Fibroblast of skin of scalp (primary cell): ENCODE measurements at places on chromosomes 3 and 15.

GRCh38 chr15:36110659-36110993 is 468.8 kb upstream of the CDIN1 start:
- DNase-seq = no peak

DNA sequence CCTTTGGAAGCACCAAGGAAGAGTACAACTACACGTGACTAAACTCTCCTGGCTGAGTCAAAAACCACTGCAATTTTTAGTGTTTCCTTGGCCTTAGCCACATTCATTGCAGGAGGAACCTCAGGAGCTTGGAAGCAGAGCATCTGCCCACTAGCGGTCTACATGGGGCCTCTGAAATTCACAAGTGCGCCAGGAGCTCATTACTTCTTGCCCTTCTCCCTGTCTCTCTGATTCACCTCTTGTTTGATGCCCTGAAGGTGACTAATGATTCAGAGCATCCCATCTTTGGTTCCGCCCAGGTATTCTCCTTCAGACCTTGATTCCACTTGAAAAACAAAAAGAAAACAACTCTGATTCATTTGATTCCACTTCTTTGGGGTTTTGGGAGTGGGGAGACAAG is 201.1 kb upstream of the LPP start:
- DNase-seq = no peak

DNA sequence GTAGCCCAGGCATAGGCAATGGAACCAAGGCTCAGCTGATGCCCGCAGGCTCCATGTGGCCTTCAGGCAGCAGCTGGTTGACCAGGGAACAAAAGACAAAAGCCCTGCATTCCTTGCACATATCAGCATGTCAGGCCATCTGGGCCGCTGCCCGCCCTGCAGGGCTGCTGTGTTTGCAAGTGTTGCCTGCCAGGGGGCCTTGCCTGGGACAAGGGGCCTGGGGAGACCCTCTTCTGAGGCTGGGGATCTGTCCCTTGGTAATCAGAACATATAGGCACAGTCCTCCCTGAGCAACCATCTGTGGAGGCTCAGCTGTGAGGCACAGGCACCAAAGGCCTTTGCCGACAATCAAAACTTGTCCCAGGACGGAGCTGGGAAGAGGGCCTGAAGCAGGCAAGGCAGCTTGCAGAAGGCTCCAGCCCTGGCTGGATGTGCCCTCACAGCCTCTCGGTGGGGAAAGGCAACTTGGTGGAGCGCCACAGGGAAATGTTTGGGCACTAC is 138.2 kb downstream of the TPRA1 start:
- DNase-seq = no peak

GRCh38 chr15:98856532-98856907 is 151.1 kb downstream of the PGPEP1L start:
- DNase-seq = peak; percentile 96

DNA sequence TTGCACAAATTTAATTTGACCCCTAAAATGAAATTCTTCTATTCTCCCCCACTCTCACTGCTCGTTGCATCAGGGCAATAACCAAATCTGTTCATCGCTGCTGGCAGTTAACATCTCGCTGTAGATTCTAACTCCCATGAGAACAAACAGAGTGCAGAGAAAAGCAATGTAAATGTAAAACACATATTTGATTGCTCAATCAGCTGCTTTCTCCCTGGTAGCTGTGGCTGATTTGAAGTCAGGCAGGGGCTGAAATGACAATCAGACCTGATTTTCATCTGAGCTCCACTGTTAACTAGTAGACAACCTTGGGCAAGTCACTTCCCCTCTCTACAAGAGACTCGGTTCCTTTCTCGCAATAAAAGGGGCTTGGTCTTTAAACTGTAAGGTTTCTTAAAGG is 119.8 kb upstream of the CPNE4 start:
- DNase-seq = no peak

DNA sequence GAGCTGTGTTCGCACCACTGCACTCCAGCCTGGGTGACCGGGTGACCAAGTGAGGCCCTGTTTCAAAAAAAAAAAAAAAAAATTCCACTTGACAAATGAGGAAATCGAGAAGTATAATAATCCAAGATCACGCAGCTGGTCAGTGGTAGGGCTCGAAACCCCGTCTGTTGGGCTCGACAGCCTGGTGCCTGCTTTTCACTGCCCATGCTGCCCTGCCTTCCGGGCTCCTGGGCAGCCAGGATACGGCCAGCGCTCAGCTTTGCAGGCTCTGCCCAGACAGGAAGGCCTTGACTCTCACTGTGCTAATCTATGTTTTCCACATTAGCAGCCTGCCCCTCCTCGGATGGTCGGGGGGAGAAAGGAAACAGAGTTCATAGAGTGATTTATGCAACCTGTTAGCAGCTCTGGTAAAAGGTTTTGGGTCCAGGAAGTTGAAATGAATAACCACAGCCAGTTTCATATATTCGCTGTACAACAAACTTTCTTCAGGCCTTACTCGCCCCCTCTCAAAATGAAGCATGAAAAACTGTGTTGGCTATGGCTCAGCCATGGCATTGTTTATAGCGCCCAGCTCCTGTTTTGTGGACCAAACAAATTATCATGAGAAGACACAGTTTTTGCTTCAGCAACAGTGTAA is 108.8 kb downstream of the XXYLT1 start:
- DNase-seq = no peak

- peak; percentile 2 for DNase-seq
These were observed 46.8 kb downstream of the KBTBD8 start for GRCh38 chr3:67044955-67045354.

- no peak for DNase-seq
These were observed 12.5 kb downstream of the PLOD2 start for GRCh38 chr3:146148468-146148931.

DNA sequence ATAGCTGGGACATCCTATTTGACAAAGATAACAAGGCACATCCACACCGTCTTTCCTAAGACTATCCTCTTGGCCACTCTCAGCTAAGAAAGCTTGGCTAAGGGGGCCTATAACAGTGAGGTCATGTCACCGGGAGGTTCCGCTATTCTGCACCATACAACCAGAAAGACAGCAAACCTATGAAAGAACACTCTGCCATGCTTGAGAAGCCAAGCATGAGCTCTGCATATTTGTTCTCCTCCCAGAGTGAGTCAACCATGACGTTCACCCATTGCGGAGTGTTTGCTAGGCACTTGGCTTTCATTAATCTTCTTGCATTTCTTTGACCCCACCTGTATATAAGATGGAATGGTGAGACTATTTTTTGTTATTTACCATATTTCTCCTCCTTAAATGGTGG is 141.2 kb downstream of the GMNC start:
- no peak for DNase-seq

GRCh38 chr3:72041076-72041475 is 256.1 kb upstream of the PROK2 start:
- DNase-seq = no peak

- DNase-seq = no peak
These were observed 299.3 kb downstream of the SLC9A9 start for GRCh38 chr3:143548861-143549497.

GRCh38 chr15:39365873-39366272 is 215.0 kb upstream of the THBS1 start:
- DNase-seq = no peak

DNA sequence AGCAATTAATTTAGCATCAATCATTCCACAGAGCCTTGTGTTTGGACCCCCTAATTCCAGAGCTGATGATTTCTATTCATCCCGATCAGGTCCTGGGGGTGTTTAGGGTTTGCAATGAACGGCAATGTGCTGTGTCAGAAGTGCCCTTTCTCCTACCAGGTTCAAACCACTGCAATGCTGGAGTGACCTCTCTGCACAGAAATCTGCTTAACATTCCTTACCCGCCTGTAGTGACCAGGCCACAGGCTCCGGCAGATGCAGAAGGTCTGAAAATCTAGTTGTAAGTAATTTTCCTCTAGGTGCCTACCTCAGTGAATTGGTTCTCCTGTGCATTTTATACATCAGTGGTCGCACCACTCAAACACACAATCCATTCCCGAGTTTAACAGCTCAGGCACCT is 725.3 kb upstream of the CFAP20DC start:
- DNase-seq = no peak

DNA sequence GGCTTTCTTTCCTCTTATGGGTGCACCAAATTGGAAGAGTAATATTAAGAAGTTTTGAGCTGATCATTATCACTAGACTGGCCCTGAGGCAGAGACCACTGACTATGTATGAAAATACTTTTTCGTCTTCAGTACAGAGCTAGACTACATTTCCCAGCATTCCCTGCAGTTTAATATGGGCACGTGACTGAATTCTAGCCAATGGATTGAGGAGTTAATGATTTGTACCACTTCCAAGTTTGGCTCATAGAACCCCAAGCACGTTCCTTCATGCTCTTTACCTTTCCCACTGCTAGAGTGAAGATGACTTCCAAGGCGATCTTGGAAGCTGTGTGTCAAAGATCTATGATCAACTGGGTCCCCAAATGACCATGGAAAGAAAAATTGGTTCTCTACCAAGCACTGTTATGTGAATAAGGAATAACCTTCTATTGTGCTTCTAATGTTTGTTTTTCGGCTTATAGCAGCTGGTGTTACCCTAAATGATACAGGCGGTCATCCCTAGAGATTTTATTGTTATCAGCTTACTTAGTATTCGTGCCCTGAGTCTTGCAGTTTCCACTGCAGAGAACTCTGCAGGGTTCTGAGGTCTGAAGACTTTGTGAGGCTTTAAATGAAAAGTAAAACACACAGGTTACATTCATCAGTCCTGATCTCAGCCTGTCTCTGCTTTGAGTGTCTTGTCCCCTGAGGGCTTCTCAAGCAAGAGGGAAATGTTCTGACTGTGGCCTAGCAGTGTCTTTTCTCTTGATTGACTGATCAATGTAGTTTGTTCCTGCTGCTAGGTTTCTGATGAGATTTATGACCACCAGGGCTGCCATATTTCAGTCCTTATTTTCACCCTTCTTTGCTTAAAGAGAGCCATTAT is 486.8 kb downstream of the PDCD6IP start:
- no peak for DNase-seq

- peak; percentile 88 for DNase-seq
These were observed at the start of gene TFDP2 for GRCh38 chr3:142148792-142149672. TFDP2 (minus strand) TSS chr3:142149544; CDS start chr3:142101749, 47,795 bp downstream.

DNA sequence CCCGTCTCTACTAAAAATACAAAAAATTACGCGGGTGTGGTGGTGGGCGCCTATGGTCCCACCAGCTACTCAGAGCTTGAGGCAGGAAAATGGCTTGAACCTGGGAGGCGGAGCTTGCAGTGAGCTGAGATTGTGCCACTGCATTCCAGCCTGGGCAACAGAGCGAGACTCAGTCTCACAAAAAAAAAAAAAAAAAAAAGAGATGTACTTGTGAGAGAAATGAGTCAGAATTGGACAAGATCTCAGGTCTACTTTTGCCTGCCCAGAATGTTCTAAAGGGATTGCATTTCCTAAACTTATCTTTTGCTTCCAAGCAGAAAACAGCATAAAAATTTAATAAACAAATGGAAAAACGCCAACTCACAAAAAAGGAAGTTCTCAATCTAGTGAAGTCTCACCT is 167.5 kb downstream of the NR2F2 start:
- DNase-seq = no peak

- no peak for DNase-seq
These were observed 18.8 kb upstream of the SATB1 start for GRCh38 chr3:18443665-18444594.

GRCh38 chr3:147906285-147906684 is 497.1 kb downstream of the ZIC1 start:
- no peak for DNase-seq

DNA sequence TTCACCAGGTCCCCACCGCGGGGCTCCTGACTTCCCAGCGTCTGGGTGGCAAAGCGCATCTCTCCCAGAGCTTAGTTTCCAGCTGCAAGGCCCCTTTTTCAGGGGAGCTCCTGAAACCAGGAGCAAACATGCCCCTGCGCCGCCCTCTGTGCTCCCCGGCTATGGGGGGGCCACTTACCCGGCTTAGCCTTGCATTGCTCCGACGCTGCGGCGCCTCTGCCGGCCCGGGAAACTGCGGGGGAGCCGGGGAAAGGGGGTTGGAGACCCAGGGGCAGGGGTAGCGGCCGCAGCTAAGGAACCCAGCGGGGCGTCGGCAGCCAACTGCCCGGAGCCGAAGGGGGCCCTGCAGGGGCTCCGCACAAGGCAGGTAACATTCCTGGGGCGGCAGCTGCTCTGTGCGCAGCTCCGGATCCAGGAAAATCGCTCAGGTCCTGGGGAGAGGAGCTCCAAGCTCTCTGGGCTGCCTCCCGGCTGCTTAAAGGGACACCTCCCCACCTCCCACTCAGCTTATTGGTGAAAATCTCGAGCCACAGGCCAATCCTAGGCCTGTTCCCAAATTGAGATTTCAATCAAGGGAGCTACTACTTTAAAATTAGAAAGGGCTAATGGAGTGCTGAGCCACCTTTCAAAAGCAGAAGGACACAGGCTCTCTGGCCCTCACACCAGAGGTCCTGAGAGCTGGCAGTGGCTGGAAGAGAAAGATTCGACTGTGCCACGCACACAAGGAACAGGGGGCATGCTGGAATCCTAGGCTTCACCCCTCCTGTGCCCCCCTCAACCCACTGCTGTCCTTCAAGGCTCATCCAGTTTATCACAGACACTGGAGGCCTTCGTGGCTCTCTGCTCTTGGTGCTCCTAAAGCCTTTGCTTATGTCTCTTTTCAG is 42.7 kb upstream of the PRICKLE2 start:
- peak; percentile 72 for DNase-seq

GRCh38 chr3:127790882-127791183 is 31.5 kb downstream of the MGLL start:
- DNase-seq = no peak

GRCh38 chr3:144770915-144771351 is 799.3 kb downstream of the DIPK2A start:
- DNase-seq = peak; percentile 51

DNA sequence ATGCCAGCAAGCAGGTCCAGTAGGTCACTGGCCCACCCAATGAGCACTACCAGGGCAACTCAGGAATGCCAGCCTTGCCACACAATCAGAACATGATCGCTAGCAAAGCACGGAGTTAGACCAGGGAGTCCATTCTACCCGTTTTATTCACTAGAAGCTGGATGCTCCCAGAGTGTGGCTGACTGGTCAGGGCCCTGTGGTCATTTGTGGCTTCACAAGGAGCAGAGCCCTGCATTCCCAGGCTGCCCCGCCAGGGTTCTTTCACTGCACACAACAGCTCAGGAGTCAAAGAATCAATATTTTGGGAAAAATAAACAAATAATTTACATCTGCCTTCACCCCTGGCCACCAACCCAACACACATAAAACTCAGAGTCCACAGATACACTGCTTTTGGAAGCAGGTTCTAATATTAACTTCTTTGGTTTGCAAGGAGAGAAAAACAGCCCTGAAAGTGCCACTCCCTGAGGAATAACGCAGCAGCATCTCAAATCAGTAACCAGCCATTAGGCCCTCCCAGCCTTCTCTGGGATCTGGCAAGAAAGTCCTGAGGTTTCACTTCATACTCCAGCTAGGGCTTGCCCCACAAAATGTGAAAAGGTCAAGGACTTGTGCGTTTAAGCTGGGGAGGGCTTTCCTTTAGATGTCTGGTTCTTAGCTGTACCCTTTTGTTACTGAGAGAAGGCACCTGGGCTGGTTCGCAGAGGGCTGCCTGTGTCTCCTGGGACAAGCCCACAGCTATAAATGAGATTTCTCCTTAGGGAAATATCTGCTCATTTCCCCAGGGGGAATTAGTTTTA is 16.0 kb downstream of the SIAH2 start:
- no peak for DNase-seq

DNA sequence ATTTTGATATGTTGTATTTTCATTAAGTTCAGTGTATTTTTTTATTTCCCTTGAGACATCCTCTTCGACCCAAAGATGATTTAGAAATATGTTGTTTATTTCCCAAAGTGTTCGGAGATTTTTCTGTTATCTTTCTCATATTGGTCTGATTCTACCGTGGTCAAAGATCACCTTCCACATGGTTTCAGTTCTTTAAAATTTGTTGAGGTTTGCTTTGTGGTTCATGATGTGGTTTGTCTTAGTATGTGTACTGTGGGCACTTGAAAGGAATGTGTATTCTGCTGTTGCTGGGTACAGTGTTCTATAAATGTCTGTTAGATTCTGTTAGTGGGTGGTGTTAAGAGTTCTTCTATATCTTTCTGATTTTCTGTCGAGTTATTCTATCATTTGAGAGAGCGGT is 103.4 kb upstream of the FHIT start:
- no peak for DNase-seq
